ENCODE measurements at places on chromosomes 2 and 18. TPM values are rescaled to one million over a fixed set of nuclear protein-coding genes. Genes with fewer than 3 reads are reported as not detected.

Gene ASIC4
- not detected for total RNA-seq

Gene IL1A
- 0.25 TPM for total RNA-seq

GRCh38 chr2:8719528-8719927 is 37.7 kb downstream of the ID2 start:
- H3K4me1 ChIP-seq = no peaks in the 10 kb centered on the region
- no peak overlapping the region for H3K4me3 ChIP-seq
- no peaks in the 10 kb centered on the region for H3K27me3 ChIP-seq
- H3K36me3 ChIP-seq = peaks cover 8% of the 10 kb centered on the region
- H3K27ac ChIP-seq = no peak overlapping the region
- DNase-seq = no peak

Gene PDE6D
- 25.3 TPM for total RNA-seq

GRCh38 chr2:168658706-168659105 is 143.7 kb upstream of the NOSTRIN start:
- H3K4me1 ChIP-seq = no peaks in the 10 kb centered on the region
- H3K27me3 ChIP-seq = no peaks in the 10 kb centered on the region
- DNase-seq = no peak

Gene UGT1A4
- not detected for total RNA-seq

DNA sequence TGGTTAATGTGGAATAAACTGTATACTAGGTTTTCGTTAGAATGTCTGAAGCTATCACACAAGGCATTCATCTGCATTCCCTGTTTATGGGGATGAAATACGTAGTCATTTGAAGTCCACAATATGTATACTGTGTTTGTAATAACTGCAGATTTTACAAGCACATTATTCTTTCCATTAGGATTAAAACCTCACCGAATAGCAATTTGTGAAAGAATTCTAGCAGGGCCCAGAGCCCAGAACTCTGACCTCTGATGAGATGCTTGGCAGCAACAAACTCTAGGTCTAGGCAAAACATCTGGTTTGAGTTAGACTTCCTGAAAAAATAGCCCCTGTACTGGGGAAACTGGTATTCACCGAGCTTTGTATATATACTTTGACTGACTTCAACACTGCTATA is 158.2 kb downstream of the SRBD1 start:
- no peak overlapping the region for H3K27ac ChIP-seq
- H3K27me3 ChIP-seq = no peaks in the 10 kb centered on the region
- no peaks in the 10 kb centered on the region for H3K36me3 ChIP-seq
- no peak overlapping the region for H3K4me3 ChIP-seq
- no peak for DNase-seq

GRCh38 chr2:214069254-214069653 is 341.6 kb upstream of the VWC2L start:
- no peak overlapping the region for H3K27ac ChIP-seq
- H3K4me1 ChIP-seq = no peaks in the 10 kb centered on the region
- no peaks in the 10 kb centered on the region for H3K27me3 ChIP-seq
- no peaks in the 10 kb centered on the region for H3K36me3 ChIP-seq
- H3K4me3 ChIP-seq = no peak overlapping the region

Gene POTEI
- not detected for total RNA-seq

Gene ABHD3
- 54.4 TPM for total RNA-seq

DNA sequence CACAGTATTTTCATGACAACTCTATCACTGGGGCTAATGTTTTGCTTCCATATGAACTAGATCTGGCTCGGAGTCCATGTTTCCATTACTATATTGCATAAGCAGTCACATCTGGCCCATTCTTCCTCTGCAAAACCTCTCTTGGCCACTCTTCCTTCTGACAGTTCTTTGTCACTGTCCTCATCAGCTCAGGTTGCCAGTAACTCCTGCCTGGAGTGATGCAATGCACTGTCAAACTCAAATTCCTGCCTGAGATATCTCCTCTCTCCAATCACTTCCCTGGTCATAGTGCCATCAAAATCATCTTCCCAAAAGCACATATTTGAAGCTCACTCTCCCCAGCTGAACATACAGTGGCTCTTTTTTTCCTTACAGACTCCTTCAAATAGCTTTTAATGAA is 66.1 kb downstream of the COLEC12 start:
- H3K4me3 ChIP-seq = no peak overlapping the region
- H3K36me3 ChIP-seq = no peaks in the 10 kb centered on the region
- H3K27ac ChIP-seq = no peak overlapping the region
- peaks cover 8% of the 10 kb centered on the region for H3K27me3 ChIP-seq
- H3K4me1 ChIP-seq = no peaks in the 10 kb centered on the region

DNA sequence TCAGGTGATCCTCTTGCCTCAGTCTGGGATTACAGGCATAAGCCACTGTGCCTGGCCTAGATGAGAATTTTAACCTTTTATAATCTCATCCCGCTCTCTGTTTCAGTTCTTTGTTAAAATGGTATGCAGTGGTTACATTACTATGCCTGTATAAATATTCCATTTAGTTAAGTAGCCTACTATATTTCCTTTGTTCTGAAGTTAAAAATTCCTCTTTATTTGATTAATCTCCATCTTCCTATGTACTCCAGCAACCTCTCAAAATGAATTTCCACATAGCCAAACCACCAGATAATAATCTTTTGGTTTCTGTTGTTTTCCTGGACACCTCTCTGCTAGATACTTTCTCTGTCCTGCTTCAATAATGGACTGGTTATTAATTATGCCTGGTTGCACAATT is 15.8 kb downstream of the RAB10 start:
- no peak for DNase-seq
- no peak overlapping the region for H3K4me3 ChIP-seq
- no peaks in the 10 kb centered on the region for H3K27me3 ChIP-seq
- no peak overlapping the region for H3K27ac ChIP-seq
- H3K36me3 ChIP-seq = no peaks in the 10 kb centered on the region

DNA sequence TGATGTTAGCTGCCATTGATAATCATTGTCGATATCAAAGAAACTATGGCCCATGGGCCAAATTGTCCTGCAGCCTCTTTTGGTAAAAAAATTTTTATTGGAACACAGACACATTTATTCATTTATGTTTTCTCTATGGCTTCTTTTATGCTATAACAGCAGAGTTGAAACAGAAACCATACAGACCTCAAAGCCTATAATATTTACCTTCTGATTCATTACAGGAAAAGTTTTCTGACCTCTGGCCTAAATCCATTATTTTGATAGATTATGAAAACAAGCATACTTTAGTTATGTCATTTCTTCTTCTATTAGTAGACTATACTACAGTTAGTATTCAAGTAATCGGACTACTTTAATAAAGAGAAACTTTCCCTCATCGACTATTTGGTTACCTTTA is 349.7 kb upstream of the GALNT5 start:
- no peak for DNase-seq
- H3K4me1 ChIP-seq = no peaks in the 10 kb centered on the region
- no peaks in the 10 kb centered on the region for H3K36me3 ChIP-seq
- H3K27me3 ChIP-seq = no peaks in the 10 kb centered on the region
- no peak overlapping the region for H3K27ac ChIP-seq

DNA sequence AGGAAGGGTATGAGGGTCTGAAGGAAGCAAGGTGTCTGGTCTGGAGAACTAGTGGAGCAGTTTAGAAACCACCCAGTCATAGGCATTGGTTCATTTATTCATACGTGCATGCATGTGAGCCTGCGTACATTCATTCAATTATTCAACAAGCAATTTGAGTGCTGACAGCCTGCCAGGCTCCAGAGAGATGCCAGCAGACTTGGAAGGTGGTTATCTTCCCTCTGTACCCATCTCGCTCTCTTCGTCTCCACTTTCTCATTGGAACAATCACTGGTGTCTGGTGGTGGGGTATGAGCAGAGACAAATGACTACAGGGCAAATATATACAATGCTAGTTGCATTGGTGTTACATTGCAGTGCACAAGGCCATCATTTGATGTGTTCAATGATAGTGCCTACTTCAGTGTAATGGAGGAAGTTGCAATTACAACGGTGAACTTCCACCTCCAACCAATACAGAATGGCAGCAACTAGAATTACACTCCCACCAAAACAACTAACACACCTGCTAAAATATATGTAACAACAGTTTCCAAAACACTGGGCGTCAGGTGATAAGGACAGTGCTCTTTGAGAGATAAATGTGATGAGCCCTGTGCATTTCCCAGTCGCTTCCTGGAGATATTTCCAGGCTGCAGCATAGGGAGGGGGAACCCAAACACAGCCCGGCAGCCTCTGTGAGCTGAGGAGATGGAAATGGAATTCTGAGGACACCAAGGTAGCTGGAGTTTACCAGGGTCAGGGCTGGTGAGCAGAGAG is 32.6 kb upstream of the CNGA3 start:
- no peak overlapping the region for H3K27ac ChIP-seq
- no peak for DNase-seq
- H3K36me3 ChIP-seq = no peaks in the 10 kb centered on the region
- H3K27me3 ChIP-seq = peaks cover 32% of the 10 kb centered on the region
- no peak overlapping the region for H3K4me3 ChIP-seq

DNA sequence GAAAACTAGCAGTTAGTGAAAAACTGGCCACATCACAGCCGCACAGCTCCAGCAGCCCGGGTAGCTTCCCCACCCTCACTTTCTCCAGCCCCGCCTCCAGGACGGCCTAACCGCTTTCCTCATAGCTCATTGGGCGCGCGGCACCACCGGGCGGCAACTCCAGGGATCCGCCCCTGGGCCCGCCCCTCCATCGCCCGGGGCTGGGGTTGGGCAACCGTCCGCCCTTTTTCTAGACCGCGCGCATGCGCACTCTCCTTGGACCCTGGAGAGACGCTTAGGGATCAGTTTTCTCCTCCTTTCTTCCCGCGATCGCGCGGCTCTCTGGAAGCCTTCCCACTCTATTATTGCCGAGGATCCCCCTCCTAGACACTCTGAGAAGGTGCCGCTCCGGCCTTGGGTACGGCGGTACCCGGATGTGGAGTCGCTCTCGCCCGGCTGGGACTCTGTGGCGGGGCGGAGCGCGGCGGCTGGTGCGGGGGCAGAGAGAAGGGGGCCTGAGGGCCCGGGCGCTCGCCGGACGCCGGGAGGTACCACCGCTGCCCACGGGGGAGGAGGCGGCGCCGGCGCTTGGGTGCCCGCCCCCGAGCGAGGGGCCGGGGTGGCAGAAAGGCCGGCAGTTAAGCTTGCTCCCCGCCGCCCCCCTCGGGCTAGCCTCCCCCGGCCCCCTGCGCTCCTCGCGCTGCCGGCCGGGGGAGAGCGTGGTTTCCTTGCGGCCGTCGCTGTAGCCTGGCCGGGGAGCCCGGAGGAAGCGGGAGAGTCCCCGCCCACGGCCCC is at the start of gene MIB1:
Gene MIB1, plus strand, starts transcription at position 255 of the 774 bp plus-strand sequence. CDS start 792 bp downstream, outside the sequence.
- H3K27me3 ChIP-seq = peaks cover 14% of the 10 kb centered on the region
- peak; percentile 98 for DNase-seq
- H3K27ac ChIP-seq = peak within 1 kb of the TSS; percentile 93
- H3K4me3 ChIP-seq = peak within 1 kb of the TSS; percentile 89
- H3K36me3 ChIP-seq = peaks cover 8% of the 10 kb centered on the region
- peaks cover 24% of the 10 kb centered on the region for H3K4me1 ChIP-seq

Gene ARHGAP25
- total RNA-seq = 170 TPM

- H3K4me1 ChIP-seq = no peaks in the 10 kb centered on the region
- H3K36me3 ChIP-seq = peaks cover 5% of the 10 kb centered on the region
- no peak overlapping the region for H3K27ac ChIP-seq
Measured at GRCh38 chr2:206464597-206464996, 21.3 kb downstream of the ADAM23 start.

DNA sequence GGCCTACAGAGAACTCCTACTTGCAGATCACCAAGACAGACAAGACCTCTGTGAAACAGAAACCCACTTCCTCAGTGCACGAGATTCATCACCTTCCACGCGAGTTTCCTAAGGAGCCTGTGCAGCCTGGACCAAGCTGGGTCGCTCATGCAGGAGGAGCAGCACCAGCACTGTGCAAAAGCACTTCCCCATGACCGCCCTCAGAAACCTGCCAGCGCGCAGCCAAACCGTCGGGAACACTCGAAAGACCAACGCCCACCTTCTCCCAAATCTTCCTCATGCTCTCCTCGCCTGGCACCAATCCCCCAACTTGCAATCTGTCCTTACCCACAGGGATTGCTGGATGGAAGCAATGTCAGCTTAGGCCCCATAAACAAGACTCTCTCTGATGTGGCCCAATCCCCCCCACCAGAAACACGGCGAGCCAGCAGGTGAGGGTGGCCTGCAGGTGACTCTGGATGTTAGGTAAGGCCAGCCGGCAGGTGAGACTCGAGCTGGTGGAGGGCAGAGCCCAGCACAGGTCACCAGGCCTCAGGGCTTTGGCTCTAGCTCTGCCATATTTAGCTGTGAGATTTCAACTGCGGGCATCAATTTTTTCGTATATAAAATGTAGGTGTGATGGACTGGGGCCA is 69.4 kb downstream of the PXDN start:
- no peak overlapping the region for H3K27ac ChIP-seq
- no peaks in the 10 kb centered on the region for H3K27me3 ChIP-seq
- DNase-seq = no peak
- H3K36me3 ChIP-seq = no peaks in the 10 kb centered on the region
- no peak overlapping the region for H3K4me3 ChIP-seq

Gene DNAH7
- total RNA-seq = 0.02 TPM

GRCh38 chr18:77119851-77120491 is 12.6 kb downstream of the MBP start:
- peak overlapping the region; percentile 66 for H3K4me3 ChIP-seq
- H3K27ac ChIP-seq = peak overlapping the region; percentile 92
- DNase-seq = peak; percentile 22
- H3K36me3 ChIP-seq = peaks cover 13% of the 10 kb centered on the region
- no peaks in the 10 kb centered on the region for H3K27me3 ChIP-seq
- peaks cover 89% of the 10 kb centered on the region for H3K4me1 ChIP-seq

Gene KIF5C
- 8.6 TPM for total RNA-seq

Gene HTR2B
- total RNA-seq = not detected

- no peak for DNase-seq
- no peaks in the 10 kb centered on the region for H3K36me3 ChIP-seq
- H3K4me3 ChIP-seq = peak overlapping the region; percentile 55
- peaks cover 8% of the 10 kb centered on the region for H3K27me3 ChIP-seq
- peak overlapping the region; percentile 65 for H3K27ac ChIP-seq
Measured at GRCh38 chr18:23838801-23839366, 149.6 kb downstream of the LAMA3 start.

- DNase-seq = no peak
- no peaks in the 10 kb centered on the region for H3K4me1 ChIP-seq
- peaks cover 19% of the 10 kb centered on the region for H3K27me3 ChIP-seq
- H3K36me3 ChIP-seq = no peaks in the 10 kb centered on the region
- H3K27ac ChIP-seq = no peak overlapping the region
- H3K4me3 ChIP-seq = no peak overlapping the region
Measured at GRCh38 chr18:58813105-58813504, 51.6 kb upstream of the ZNF532 start.

DNA sequence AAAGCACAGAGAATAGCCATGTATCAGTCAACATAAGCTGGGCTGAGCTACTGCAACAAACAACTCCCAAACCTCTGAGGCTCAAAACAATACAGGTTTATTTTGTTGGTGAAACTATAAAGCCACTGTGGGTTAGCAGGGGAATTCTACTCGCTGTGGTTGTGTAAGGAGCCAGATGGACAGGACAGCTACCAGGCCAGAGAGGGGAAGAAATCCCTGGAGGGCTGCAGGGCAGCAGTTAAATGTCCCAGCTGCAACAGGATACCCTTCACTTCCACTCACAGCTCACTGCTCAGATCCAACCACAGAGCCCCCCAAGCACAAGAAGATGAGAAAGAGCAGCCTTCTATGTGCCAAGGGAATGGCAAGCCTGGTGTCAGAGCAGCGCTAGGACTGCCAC is 245.9 kb upstream of the RAB6C start:
- DNase-seq = no peak
- H3K36me3 ChIP-seq = no peaks in the 10 kb centered on the region
- H3K4me3 ChIP-seq = no peak overlapping the region
- H3K27ac ChIP-seq = no peak overlapping the region
- H3K4me1 ChIP-seq = no peaks in the 10 kb centered on the region
- H3K27me3 ChIP-seq = no peaks in the 10 kb centered on the region

All from natural killer cell treated with Interleukin-12 subunit alpha and Interleukin-12 subunit beta and Interleukin-15 and Interleukin-18, amount 100 ng/mL, for 72 hours (primary cell).